NCI-H2171 (cell line): ENCODE measurements at places on chromosomes 1 and 21.

GRCh38 chr1:191895462-191896058, 262.7 kb upstream of the RGS18 start:
- DNase-seq = no peak

DNA sequence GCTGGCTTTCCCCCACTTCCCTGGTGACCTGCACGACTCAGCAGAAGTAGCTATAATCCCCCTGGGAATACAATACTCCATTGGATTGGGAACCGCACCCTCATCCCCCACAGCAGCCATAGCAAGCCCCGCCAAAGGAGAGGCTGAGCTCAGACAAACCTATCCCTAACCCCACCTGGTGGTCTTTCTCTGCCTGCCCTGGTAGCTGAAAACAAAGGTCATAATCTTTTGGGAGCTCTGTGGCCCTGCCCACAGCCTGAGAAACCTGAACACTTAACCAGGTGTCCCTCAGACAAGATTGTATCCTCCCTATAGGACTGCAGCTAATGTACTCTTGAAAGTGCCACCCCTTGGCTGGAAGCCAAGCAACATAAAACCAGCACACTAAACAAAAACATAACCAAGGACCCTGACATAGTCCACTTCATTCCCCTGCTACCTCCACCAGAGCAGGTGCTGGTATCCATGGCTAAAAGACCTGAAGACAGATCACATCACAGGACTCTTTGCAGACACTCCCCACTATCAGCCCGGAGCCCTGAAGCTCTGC, 71.6 kb upstream of the RUNX1 start:
- no peak for DNase-seq

DNA sequence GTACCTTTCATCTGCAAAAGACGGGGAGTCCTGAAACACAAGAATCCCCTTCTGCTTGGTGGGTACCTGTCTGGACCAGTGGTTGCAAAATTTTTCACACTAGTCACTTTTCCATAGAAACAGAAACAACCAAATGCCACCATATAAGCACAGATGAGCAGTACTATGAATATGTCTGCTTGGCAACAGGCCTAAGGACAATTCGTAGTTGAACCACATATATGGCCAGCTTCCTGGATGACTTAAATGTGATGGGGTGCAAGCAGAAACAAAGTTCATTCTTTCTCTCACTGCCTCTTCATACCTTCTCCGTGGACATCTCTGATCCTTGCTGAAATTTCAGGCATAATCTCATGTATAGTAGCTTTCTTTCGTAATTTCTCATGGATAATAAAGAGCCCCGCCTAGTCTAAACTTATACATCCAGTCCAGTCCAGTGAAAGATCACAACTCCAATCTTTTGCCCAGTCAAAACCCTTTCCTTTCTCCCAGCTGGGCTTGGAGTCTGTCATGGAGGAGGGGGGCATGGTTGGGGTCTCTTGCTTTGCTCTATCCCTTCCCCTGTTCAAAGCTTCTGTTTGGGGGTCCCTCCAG, 7.0 kb downstream of the FCAMR start:
- no peak for DNase-seq

- DNase-seq = no peak
Observed at GRCh38 chr1:26418865-26419349, 8.3 kb downstream of the LIN28A start.

DNA sequence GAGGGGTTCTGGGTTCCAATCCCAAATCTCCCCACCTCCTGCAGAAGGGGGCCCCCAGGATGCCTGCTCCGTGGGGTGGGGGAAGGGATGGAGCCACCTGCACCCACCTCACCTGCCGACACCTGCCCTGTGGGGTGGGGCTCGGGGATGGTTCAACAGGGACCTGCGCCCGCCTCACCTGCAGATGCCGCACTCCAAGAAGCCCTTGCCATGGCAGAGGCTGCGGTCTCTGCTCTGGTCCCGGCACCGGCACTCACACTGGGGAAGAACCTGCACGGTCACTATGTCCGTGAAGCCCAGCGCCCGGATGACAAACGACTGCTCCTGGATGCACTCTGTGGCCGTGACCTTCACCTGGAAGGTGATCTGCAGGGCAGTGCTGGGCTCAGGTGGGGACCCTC, 18.1 kb upstream of the PTTG1IP start:
- no peak for DNase-seq

- no peak for DNase-seq
Observed at GRCh38 chr1:205870236-205870635, 20.3 kb upstream of the PM20D1 start.

GRCh38 chr1:178947677-178947981, 76.8 kb upstream of the ANGPTL1 start:
- DNase-seq = no peak

DNA sequence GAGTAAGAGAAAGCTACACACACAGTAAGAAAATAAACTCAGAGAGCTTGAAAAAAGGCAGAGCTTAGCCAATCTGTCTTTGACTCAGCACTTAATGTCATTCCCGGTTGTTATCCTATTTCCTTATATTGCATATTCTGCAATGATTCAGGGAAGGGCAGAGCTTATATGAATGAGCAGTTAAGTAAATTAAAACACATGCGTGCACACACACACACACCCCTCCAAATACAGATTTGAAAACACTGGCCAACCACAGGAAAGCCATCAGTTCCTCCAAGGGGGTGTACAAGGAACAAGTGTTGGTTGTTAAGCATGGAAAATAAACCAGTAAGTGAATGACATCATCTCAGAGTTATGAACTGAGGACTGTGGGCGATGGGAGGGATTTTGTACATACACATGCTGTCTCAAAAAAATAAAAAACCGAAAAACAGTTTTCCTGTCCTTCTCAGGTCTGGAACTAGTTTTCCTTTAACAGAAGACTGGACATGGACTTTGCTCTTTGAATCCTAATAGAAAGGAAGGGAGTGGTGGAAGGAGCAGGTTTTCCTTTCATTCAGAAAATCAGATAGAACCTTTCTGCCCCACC, 1.0 kb downstream of the IQGAP3 start:
- DNase-seq = no peak

DNA sequence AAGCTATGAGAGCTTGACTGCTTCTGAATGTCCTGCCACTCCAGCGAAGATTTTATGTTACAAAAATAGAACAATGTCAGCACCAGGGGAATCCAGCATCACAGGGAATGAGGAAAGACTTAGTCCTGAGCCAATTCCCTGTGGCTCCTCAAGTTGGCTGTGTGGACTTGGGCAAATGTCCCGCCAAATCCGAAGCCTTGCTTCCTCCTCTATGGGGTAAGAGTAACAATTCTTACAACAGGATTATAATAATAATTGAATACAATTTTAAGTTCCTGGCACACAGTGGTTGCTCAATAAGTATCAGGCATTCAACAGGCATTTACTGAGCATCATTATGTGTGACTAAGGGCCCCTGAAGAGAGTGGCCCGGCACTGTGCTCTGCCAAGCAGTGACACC, 44.4 kb downstream of the STPG1 start:
- no peak for DNase-seq

DNA sequence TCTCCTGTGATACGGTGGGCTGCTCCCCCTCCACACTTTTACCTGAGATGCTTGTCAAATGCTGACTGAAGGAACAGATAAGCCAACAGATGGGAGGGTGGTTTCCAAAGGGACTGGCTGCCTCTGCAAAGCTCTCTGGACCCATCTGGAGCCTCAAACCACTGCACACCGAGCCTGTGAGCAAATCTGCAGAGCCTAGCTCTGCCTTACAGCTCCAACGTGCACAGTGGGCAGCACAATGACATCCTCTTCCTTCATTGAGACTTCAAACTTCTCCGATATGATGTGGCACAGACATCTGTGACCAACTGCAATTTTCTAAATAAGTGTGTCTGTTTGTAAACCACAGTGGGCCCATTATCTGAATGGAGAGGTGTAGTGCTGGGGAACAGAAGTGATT, 26.2 kb upstream of the KNCN start:
- peak; percentile 38 for DNase-seq

GRCh38 chr1:55196433-55197035, 18.6 kb downstream of the USP24 start:
- DNase-seq = no peak

GRCh38 chr1:225780630-225781029, 3.0 kb downstream of the SRP9 start:
- DNase-seq = no peak

DNA sequence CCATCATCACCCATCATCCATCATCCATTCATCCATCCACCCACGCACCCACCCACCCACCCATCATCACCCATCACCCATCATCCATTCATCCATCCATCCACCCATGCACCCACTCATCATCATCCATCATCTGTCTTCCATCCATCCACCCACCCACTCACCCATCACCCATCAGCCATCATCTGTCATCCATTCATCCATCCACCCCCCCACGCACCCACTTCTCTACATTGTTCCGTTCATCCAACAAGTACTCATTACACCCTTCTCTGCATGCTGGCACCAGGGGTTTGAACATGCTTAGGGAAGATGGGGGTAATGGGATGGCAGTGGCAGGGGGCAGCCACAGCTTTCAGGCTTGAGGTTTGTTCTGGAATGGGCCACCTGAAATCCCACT, 82.1 kb downstream of the ADARB1 start:
- no peak for DNase-seq

- DNase-seq = no peak
Observed at GRCh38 chr1:160062230-160062532, 7.8 kb downstream of the KCNJ10 start.

DNA sequence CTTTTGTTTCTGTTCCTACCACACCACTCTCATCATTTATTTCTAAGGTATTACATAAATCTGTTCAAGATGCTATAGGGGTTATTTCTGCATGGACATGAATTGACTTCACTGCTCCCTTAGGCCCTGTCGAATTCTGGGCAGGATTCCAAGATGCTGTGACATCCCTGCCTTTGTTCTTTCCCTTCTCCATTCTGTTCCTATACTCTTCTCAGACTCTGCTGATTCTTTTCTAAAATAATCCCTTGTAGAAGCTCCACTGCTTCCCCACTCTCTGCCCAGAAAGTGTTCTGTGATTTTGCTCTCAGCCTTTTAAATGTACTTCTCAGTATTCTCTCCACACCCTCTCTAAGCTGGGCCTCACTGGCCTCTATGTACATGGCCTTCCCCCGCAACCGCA, 99.2 kb downstream of the PHTF1 start:
- DNase-seq = peak; percentile 28

GRCh38 chr1:111507411-111508201, 4.2 kb upstream of the ADORA3 start:
- DNase-seq = no peak

DNA sequence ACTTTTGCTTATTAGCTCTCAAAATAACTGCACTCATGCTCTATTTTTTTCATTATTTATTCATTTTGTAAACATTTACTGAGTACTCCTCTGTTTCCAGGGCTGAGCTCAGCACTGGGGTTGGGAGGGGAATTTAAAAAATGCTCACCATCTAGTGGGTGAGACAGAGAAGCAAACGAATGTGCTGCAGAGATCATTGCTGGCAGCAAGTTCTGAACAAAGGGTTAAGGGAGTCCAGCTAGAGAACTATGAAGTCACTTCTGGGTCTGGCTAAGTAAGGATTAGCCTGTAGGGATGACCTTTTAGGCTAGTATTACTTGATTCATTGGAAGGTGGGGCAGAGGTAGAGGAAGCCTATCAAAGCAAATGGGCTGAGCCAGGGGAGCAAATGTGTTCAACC, 99.1 kb upstream of the ZNF644 start:
- DNase-seq = no peak

GRCh38 chr1:46244656-46245371, 2.7 kb upstream of the RAD54L start:
- peak; percentile 35 for DNase-seq

GRCh38 chr21:33032434-33033047, 6.8 kb downstream of the OLIG2 start:
- DNase-seq = no peak

GRCh38 chr21:31182231-31183140, 144.2 kb upstream of the KRTAP19-8 start:
- no peak for DNase-seq

- DNase-seq = no peak
Observed at GRCh38 chr1:58971629-58972140, 187.8 kb upstream of the JUN start.

- no peak for DNase-seq
Observed at GRCh38 chr1:20574686-20575540, 14.0 kb upstream of the CDA start.

DNA sequence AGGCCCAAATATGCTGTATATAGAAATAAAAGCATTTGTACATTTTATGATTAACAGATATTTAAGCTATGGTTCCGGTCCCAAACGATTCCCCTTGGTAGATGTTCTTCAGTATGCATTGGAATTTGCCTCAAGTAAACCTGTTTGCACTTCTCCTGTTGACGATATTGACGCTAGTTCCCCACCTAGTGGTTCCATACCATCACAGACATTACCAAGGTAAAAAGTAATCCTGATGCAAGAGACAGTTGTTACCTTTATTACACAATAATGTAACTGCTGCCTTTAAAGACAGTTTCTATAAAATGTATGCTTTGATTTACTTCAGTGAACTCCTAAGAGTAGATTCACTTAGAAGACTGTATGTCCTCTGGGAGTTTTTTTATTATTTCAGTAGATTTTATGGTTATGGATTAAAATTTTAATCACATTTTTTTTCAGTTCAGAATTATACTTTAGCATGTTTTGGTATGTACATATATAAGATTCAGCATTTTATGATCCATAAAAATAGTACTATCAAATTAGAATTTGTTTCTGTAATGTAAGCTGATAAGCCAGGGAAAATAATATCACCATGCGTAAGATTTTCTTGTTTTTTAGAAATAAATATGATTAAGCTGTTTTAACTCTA, 96.5 kb downstream of the USP25 start:
- DNase-seq = no peak

DNA sequence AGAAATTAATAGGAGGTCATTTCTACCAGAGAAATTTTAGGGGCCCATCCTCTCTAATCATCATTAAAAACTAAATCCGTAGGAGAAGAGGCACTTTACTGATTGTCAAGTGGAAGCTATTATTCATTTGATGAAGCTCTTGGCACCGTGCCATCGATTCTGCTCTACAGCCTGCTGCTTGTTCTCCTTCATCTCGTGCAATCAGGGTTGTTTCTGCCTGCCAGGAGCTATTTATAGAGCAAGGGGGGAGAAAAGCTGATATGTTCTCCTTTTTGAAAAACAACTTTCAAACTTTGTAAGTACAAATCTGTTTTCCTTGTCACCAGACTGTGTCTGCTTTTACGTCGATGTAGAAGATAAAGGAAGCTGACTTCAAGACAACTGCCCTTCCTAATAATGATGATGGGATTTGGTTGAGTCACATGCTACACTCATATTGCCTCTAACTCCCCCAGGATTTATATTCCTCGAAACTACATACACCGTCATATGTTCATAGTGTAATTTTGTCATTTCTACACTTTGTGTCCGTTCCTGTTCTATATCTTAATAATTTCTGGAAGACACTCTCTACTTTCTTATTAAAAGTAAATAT, 169.6 kb upstream of the LHX8 start:
- peak; percentile 88 for DNase-seq

GRCh38 chr1:107777664-107778047, 187.3 kb downstream of the VAV3 start:
- no peak for DNase-seq

DNA sequence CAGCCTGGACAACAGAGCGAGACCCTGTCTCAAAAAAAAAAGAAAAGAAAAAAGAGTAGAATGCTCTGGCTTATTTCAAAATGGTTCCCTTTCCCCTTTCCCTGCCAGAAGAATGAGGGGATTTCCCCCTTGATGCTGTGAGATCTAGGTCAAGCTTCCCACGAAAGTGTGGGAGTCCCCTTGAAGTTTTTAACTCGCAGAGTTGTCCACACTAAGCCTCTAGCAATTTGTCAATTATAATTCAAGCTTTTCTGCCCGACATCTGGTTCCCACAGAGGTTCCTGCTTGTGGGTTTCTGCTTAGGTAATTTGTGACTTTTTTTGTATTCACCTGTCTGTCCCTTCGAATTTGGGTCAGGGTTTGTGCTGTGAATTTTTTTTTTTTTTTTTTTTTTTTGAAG, 62.8 kb downstream of the ZFYVE9 start:
- DNase-seq = no peak
